Breast epithelium (tissue), 4 donors: ENCODE measurements at places on chromosomes 12 and 14. TPM values are rescaled to one million over a fixed set of nuclear protein-coding genes. Genes with fewer than 3 reads are reported as not detected.

Gene FOXN4
- total RNA-seq, result not detected

Gene BHLHE41
- total RNA-seq, result 29.7 TPM

Gene GZMB
- 2.2 TPM for total RNA-seq

Gene TAPBPL
- 24.6 TPM for total RNA-seq

Gene RD3L
- total RNA-seq, result not detected

Gene CLEC2D
- total RNA-seq, result 23.9 TPM

Gene LRTM2
- total RNA-seq, result not detected

Gene KRT73
- total RNA-seq, result not detected

Gene ITGB7
- total RNA-seq, result 2.9 TPM

Gene KCNJ8
- total RNA-seq, result 19.2 TPM

Gene SMOC1
- 2.9 TPM for total RNA-seq

Gene SRGAP1
- 58.7 TPM for total RNA-seq

Gene SOAT2
- 0.33 TPM for total RNA-seq

Gene SPX
- total RNA-seq, result 1.0 TPM

Gene CLEC12A
- total RNA-seq, result 1.6 TPM

Gene TNFRSF1A
- 232 TPM for total RNA-seq

Gene CPNE6
- not detected for total RNA-seq

Gene CD69
- total RNA-seq, result 7.4 TPM

Gene CFAP251
- 4.8 TPM for total RNA-seq

Gene ZC2HC1C
- total RNA-seq, result 3.2 TPM

Gene TMEM117
- total RNA-seq, result 6.1 TPM

Gene CKB
- total RNA-seq, result 83.2 TPM

Gene KLRK1
- 2.6 TPM for total RNA-seq

Gene PTPRR
- total RNA-seq, result 0.98 TPM

Gene OR4E2
- total RNA-seq, result not detected

Gene TRIP11
- 39.7 TPM for total RNA-seq

Gene RERG
- 126 TPM for total RNA-seq

Gene GPX2
- total RNA-seq, result not detected

Gene CRIP1
- total RNA-seq, result 24.1 TPM

Gene CIT
- 9.5 TPM for total RNA-seq

Gene TAS2R42
- not detected for total RNA-seq

Gene KCNC2
- total RNA-seq, result 1.3 TPM

Gene SLCO1C1
- under 0.01 TPM for total RNA-seq

Gene TSPAN19
- total RNA-seq, result not detected

Gene MYO1H
- total RNA-seq, result 2.0 TPM

Gene LRIG3
- total RNA-seq, result 139 TPM

Gene P2RX7
- 3.9 TPM for total RNA-seq

Gene SLC25A21
- 1.6 TPM for total RNA-seq

Gene DLK1
- total RNA-seq, result 5.2 TPM

Gene DNAH10
- total RNA-seq, result 0.44 TPM

Gene NGB
- not detected for total RNA-seq

Gene PIANP
- total RNA-seq, result not detected

Gene FAR2
- total RNA-seq, result 18.2 TPM

Gene CBLN3
- total RNA-seq, result 2.3 TPM

Gene WNK1
- 192 TPM for total RNA-seq

Gene PTPRO
- 1.3 TPM for total RNA-seq

Gene MYRFL
- total RNA-seq, result 1.3 TPM

Gene CDC42BPB
- 110 TPM for total RNA-seq

Gene PCNX4
- total RNA-seq, result 53.7 TPM

Gene PPP1CC
- total RNA-seq, result 97.7 TPM

Gene HRK
- 0.16 TPM for total RNA-seq

Gene GARIN6
- total RNA-seq, result not detected

Gene HOXC6
- 3.3 TPM for total RNA-seq

Gene CABP1
- not detected for total RNA-seq

Gene TAS2R13
- total RNA-seq, result 5.9 TPM

Gene TAS2R46
- total RNA-seq, result 4.6 TPM

Gene TAS2R20
- 5.6 TPM for total RNA-seq

Gene SRRM4
- not detected for total RNA-seq

Gene AQP6
- total RNA-seq, result 0.16 TPM
